Activated T-cell treated with anti-CD3 and anti-CD28 coated beads for 1 hour (primary cell): ENCODE measurements at places on chromosomes 16 and 17.
A peak's percentile ranks its signal among the peaks of the same experiment; 100 is the strongest.

DNA sequence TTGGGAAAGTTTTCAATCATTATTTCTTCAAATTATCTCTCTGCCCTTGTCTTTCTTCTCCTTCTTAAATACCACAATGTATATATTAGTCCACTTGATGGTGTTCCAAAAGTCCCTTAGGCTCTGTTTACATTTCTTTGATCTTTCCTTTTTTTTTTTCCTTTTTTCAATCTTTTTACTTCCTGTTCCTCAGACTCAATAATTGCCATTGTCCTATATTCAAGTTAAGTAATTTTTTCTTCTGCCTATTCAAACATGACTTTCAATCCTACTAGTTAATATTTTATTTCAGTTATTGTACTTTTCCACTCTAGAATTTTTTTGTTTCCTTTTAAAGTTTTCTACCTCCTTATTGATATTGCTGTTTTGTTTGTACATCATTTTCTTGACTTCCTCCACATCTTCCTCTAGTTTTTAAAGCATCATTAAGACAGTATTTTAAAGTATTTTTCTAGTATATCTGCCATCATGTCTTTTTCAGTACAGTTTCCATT, 15.8 kb upstream of the UQCRC2 start:
- DNase-seq: no peak

DNA sequence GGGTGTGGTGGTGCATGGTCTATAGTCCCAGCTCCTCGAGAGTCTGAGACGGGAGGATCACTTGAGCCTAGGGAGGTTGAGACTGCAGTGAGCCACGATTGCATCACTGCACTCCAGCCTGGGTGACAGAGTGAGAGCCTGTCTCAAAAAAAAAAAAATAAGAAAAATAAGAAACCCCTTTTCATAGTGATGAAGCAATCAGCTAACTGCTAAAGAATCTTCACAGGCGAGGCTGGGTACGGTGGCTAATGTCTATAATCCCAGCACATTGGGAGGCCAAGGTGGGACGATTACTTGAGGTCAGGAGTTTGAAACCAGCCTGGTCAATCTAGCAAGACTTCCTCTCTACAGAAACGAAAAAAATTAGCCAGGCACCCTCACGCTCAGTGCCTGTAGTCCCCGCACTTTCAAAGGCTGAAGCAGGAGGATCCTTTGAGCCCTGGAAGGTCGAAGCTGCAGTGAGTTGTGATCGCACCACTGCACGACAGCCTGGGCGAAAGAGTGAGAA, 760 bp downstream of the SLFN12L start:
- no peak for DNase-seq

GRCh38 chr16:55436587-55436986, 42.4 kb upstream of the MMP2 start:
- DNase-seq: no peak

DNA sequence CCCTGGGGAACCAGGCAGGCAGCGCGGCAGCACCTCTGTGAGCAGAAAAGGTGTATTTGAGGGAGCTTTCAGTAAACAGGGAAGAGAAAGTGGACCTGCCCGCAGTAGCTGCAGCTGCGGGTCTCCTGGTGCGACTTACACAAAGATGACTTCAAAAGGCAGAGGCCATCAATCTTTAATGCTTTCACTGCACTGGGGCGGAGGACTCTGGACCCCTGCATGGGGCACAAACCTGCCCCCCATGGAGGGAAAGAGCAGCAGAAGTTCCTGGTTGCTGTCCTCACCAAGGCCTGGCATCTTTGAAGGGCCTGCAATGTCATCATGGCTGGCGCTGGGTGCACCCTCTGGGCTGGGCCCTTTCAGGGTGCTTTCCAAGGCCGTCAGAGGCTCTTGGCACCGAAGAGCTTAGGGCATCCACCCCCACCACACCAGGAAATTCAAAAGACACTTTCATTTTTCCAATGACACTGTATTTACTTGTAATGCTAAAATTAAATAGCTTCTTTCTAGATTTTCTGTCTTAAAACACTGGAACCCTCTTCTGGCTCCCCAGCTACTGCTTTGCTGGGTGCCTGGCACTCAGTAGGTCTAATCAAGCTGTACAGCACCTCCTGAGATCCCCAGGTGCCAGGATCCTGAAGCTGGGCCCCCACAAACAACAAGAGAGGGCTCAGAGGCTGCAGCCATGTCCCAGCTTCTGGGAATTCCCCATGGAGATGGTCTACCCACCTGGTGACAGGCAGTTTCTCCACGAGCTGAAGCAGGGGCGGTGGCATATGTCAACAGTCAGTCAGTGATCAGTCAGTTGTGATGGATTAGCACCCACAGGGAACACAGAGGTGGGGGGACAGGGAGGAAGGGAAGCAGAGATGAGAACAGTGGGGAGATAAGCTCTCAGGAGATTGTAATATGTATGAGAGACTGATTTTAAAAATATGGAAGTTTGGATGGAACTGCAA, 2.1 kb upstream of the CACNG1 start:
- DNase-seq: no peak

- no peak for DNase-seq
These were observed 183.9 kb downstream of the PARN start for GRCh38 chr16:14445937-14446715.

- DNase-seq: no peak
These were observed 30.8 kb downstream of the ADCY9 start for GRCh38 chr16:4085405-4085970.

- DNase-seq: no peak
These were observed 636 bp downstream of the WWOX start for GRCh38 chr16:78100112-78100467.

DNA sequence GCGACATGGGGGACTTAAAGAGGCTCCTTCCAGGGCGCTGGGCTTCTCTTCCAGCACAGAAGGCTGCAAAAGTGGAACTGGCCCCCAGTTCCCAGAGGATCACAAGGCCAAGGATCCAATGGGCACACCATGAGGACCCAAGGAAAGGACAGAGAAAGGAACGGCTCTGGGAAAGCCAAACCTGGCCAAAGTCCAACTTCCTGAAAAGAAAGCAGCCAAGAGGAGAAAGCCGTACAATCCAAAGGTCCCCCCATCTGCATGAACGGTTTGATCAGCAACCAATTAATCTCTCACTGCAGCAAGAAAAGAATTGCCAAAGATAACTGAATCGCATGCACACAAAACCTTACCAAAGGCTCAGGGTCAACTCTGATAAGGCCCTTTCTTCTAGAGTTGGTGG, 19.8 kb upstream of the ICAM2 start:
- DNase-seq: no peak

- no peak for DNase-seq
These were observed 1.6 kb downstream of the SNAI3 start for GRCh38 chr16:88684569-88685155.

DNA sequence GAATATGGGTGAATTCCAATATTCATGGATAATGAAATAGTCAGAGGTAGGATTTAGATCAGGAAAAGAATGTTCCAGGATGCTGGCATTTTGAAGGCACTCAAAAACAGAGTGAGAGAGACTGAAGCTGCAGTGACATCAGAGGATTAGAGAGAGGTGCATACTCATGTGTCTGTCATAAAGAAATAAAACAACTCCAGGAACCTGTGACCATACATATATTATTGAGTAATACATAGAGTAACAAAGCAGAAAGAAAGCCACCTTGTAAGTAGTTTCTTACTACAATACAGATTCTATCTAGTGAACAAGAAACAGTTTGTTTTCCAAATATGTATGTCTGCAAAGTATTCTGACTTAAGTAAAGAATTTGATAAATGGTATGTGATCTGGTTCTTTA, 62.3 kb upstream of the PHOSPHO1 start:
- no peak for DNase-seq

- DNase-seq: no peak
These were observed 4.2 kb upstream of the GFOD2 start for GRCh38 chr16:67723151-67723910.

- no peak for DNase-seq
These were observed 42.7 kb downstream of the STAT3 start for GRCh38 chr17:42345396-42346073.

- no peak for DNase-seq
These were observed 8.0 kb upstream of the WFDC1 start for GRCh38 chr16:84286578-84287240.

- no peak for DNase-seq
These were observed 1.1 kb downstream of the ZNF423 start for GRCh38 chr16:49854796-49855203.

DNA sequence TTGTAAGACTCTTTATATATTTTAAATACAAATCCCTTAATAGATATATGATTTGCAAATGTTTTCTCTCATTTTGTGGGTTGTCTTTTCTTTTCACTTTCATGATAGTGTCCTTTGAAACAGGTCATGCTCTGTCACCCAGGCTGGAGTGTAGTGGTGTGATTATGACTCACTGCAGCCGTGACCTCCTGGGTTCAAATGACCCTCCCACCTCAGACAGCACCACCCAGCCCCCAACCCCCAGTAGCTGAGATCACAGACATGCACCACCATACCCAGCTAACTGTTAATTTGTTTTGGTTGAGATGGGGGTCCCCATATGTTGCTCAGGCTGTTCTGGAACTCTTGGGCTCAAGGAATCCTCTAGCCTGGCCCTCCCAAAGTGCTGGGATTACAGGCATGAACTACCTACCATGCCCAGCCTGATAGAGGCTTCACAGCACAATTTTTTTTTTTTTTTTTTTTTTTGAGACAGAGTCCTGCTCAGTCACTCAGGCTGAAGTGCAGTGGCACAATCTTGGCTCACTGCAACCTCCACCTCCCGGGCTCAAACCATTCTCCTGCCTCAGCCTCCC, 18.5 kb upstream of the TMIGD1 start:
- no peak for DNase-seq

DNA sequence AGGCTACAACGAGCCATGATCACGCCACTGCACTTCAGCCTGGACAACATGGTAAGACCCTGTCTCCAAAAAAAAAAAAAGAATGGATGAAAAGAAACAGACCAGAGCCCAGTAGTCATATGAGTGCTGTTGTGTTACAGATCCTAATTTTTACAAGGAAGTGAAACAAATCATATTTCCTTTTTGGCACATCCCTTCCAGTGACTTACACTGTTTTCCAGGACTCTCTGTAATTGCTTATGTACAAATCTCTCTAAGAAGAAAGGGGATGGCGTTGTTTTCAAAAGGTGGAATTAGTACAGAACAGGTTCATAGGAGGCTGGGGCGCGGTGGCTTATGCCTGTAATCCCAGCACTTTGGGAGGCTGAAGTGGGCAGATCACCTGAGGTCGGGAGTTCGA, 19.8 kb upstream of the ZNF594 start:
- DNase-seq: no peak

DNA sequence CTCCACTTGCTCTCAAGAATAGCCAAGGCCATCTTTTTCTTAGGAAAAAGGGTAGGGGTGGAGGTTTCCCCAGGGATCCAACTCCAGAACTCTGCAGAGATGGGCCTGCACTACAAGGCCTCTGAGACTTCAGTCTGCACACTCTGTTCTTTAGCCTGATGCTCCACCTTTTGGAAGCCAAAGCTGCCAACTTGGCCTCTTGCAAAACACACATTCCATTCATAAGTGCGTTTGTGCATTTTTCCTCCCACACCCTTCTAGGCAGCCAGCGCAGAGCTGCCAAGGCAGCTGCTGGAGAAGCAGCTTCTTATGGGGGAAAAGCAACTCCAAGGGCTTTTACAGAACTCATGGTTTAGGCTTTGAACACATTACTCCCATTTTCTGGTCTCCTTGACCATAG, 45.3 kb downstream of the REXO5 start:
- DNase-seq: no peak

DNA sequence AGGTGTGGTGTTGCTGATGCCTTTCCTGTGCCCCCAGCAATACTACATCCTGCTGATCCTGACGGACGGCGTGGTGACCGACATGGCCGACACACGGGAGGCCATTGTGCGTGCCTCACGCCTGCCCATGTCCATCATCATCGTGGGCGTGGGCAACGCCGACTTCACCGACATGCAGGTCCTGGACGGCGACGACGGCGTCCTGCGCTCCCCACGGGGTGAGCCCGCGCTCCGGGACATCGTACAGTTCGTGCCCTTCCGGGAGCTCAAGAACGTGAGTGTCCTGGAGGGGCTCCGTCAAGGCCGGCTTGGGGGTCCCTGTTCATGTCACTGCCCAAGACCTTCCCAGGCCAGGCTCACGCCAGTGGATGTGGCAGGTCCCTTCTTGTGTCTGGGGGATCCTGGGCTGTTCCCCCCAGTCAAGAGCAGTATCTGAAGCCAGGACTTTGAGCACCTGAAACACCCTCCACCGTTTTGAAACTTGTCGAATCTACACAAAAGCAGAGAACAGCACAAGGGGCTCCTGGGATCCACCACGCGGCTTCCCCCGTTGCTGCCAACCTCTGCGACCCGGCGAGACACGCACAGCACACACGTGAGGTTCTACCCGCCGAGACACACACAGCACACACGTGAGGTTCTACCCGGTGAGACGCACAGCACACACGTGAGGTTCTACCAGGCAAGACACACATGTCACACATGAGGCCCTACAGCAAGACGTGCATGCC, 17.9 kb upstream of the DPEP1 start:
- no peak for DNase-seq

DNA sequence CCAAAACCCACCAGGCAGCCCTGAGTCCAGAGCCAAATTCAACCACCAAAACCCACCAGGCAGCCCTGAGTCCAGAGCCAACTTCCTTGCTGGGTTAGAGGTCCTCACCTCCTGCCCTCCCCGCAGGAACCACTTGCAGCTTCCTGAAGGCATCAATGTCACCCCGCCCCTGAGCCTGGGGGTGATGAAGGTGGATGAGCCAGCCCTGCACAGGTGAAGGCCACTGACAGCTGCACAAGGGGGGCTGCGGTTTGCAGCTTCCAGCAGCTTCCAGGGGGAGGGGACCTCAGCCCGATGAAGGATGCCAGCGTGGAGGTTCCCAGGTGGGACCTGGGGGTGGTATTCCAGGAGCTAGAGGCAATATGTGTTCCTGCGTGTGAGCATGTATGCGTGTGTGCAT, 7.6 kb upstream of the CSNK1D start:
- no peak for DNase-seq

DNA sequence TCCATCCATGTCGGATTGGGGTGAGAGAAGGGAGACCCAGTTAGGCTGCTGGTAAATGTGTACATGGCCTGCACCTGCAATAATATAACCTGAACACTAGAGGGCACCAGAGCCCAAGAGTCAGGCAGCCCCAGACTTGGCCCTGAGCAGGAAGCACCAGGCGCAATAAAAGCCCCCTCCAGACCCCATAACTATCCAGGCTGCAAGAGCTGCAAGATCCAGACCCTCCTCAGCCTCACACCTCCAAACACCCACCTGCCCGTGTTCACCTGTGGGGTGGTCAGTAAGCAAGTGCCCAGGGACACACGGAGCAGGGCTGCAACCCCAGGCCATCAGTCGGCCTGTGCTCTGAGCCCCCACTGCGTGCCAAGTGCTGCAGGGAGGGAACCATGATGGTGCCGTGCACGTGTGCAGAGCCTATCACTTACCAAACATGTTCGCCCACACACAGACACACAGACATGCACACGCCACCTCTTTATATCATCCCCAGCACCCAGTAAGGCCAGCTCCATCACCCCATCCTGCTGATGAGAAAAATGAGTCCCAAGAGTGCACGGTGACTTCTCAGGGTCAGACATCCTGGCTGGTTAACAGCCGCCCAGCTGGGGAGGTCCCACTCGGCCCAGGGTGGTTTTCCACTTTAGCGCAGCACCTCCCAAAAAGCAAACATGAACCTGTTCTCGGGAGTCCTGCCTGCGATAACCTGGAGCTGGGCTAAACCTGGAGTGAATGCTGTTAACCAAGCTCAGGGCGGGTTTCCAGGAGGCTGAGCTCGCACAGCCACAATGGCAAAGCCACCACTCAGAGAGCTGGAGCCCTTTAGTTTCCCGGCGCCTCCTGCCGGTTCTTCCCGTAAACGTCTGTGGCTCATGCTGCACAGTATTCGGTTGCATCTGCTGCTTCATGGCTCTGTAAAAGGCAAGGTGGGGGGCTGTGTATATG, 439.8 kb downstream of the SOX9 start:
- DNase-seq: peak; percentile 24
